ENCODE measurements at places on chromosomes 16 and 17.

DNA sequence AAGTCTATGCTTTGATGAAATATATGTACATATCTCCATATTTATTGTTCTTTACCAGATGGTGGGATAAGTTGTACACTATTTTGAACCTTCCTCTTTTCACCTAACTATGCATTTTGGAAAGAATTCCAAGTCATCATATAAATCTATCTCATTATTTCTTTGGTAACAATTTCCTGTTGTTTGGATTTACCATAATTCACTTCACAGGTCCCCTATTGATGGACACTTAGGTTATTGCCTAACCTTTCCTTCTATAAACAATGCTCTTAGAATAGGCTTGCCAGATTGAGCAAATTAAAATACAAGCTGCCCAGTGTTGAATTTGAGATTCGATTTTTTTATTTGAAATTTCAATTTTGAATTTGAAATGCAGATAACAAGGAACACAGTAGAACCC is 28.9 kb upstream of the DHX8 start:
- DNase-seq = no peak

DNA sequence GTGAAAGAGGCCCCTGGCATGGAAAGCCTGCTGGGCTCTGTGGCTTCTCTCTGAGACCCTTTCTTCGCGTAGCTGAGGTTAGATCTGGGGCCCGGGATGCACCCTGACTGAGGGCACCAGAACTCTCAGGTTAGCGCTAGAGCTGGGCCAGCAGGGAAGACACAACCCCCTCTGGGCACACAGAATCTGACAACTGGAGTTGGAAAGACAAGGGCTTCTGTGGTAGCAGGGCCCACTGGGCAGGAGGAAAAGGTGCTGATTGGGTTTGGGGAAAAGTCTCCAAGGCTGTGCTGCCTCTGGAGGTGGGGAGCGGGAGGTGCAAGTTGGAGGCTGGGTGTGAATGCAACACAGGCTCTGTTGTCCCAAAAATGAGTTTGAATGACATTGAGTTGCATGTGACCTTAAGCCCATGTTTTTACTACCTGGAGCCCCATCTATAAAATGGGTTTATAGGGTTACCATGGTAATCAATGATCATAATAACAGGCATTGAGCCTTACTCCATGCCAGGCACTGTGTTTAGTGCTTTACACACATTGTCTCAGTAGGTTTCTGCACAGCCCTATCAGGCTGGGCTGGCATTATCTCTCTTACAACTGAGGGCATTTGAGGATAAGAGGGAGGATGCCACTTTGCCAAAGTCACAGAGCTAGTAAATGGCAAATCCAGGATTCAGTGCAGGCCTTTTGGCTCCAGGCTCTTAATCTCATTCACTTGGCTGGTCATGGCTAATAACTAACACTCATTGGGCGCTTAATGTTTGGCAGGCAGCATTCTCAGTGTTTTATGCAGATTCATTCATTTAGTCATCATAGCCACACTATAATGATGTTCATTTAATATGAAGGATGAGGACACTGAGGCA is 9.5 kb upstream of the IGFBP4 start:
- DNase-seq = no peak

DNA sequence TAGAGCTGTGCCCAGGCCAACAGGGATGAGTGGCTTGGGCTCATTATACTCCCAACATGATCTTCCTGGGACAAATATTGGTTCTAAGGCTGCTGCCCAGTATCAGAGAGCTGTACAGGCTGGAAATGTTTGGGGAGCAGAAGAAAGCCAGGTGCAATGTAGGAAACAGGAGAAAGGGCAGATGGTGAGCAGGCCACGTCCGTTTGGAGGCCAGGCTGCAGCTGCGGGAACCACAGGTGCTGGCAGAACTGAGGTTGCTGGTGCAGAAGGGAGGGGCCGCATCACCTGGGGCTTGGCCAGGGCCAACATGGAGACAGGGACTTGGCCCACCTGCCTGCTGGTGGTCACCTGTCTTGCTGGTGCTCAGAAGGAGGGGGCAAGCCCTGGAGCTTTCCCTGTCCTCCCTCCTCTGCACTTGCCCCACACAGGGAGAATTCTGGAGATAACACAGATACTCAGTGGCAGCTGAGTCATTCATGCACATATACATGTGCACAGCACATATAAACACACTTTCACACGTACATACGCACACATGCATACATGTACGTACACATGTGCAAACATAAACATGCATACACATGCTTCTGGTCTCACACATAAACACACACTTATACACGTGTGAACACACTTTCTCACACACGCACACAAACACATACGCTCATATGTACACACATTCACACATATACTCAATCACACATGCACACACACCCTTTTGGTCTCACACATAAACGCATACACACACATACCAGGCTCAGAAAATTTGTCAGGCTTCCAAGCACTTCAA is 67.7 kb downstream of the WSCD1 start:
- no peak for DNase-seq

GRCh38 chr17:83195330-83196023 is 116.1 kb downstream of the METRNL start:
- no peak for DNase-seq

GRCh38 chr17:19387921-19388521 is 1.0 kb upstream of the MFAP4 start:
- no peak for DNase-seq

DNA sequence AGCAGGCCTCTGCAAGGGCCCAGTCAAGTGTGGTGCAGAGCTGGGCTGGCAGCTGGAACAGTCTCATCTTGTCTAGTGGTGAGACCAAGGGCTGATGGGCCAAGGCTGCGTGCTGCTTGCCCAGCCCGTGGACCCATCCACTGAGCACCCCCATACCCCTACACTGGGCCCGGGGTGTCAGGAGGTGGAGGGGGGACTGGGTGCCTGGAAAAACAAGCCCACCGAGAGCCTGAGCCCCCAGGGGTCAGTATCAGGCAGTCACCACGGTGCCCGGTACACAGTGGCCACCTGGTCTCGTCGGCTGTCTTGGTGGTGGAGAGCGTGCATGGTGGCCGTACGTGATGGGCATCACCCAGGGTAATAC is 238.3 kb downstream of the SEC14L1 start:
- no peak for DNase-seq

- DNase-seq = no peak
Measured at GRCh38 chr17:60151355-60151754, 1.6 kb downstream of the CA4 start.

DNA sequence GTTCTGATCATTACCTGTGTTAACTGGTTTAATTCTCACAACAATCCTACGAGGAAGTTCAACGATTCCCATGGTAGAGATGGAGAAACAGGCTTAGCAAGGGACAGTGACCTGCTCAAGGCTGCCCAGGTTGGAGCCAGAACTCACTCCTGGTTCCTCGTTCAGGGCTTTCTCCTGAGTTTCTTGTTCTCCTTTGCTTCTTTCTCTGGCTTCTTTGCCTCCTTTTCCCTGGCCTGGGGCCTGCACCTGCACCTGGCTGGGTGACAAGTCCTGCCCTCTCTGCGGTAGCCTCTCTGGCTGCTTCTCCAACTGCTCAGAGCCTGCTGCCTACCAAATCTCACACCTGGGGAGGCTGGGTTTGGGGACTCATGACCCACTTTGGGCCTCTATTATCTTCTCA is 2.8 kb downstream of the CCL22 start:
- DNase-seq = no peak

GRCh38 chr17:21540502-21540901 is 151.8 kb upstream of the KCNJ18 start:
- DNase-seq = no peak

DNA sequence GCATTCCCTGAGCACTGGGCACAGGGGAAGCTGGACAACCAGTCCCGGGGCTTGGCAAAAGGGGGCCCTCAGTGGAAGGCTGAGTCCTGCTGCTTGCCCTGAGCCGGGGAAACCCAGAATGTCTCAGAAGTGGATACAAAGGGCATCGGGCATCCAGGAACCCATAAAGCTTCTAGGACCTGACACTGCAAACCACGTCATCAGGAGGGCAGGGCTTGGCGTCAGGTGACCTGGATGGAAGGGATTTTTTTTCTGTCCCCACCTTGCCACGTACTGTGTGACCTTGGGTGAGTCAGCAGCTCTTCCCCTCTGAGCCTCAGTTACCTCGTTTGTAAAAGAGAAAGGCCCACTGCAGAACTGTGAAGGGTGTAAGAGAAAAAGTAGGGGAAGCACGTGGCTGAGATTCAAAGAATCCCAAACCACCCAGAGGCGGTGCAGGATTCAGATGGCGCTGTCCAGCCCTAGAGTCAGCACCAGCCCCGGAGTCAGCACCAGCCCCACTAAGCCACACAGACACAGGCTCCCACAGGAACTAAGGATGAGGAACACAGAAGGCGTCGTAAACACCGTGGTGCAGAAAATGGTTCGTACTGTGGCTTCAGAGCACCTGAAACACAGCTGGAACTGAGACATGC is 53.7 kb downstream of the C16orf95 start:
- no peak for DNase-seq

Data from stimulated activated CD8-positive, alpha-beta memory T cell treated with anti-CD3 and anti-CD28 coated beads, Interleukin-4, amount 100 ng/mL, for 1 hour (primary cell).